ENCODE measurements at places on chromosomes 5 and 9.

- no peak for DNase-seq
Observed at GRCh38 chr5:14405706-14406553, 175.7 kb upstream of the OTULINL start.

- DNase-seq: no peak
Observed at GRCh38 chr5:114120166-114120565, 241.7 kb upstream of the KCNN2 start.

DNA sequence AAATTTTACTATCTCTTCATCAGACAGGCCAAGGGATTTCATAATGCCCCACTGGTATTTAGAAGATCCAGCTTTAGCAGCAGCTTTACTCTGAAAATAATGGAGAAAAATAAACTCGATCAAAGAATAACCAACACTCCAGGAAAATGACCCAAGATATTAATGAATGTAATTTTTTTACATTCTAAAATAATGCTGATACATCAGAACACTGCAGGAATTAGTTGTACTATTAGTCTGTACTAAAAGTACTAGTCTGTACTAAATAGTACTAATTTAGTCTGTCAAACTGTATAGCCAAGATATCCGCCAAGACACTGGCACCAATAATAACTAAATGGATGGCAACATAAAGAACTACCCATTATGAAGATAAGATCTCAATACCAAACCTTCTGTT is 18.1 kb downstream of the LARS1 start:
- no peak for DNase-seq

- no peak for DNase-seq
Observed at GRCh38 chr5:180491496-180491895, 2.7 kb upstream of the CNOT6 start.

- no peak for DNase-seq
Observed at GRCh38 chr9:94745806-94746540, 19.5 kb downstream of the AOPEP start.

DNA sequence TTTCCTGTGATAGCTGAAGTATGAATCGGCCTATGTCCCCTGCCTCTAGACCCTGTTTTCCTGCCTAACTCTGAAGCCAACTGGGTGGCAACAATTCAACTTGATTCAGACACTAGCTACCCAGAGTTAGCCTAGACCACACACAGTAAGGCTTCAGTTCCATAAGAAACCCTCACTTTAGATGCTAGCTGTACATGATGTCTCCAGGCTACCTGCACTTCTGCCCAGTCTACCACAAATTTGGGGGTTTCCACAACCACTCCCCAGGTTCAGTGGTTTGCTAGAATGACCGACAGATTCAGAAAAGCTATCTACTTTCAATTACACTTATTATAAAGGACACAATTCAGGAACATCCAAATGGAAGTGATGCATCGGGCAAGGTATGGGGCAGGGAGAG is 119.4 kb upstream of the VLDLR start:
- no peak for DNase-seq

All from DMS 273 treated with DMSO at 0.1 percent for 48 hours (cell line).